ENCODE measurements at places on chromosomes 3 and 15.

DNA sequence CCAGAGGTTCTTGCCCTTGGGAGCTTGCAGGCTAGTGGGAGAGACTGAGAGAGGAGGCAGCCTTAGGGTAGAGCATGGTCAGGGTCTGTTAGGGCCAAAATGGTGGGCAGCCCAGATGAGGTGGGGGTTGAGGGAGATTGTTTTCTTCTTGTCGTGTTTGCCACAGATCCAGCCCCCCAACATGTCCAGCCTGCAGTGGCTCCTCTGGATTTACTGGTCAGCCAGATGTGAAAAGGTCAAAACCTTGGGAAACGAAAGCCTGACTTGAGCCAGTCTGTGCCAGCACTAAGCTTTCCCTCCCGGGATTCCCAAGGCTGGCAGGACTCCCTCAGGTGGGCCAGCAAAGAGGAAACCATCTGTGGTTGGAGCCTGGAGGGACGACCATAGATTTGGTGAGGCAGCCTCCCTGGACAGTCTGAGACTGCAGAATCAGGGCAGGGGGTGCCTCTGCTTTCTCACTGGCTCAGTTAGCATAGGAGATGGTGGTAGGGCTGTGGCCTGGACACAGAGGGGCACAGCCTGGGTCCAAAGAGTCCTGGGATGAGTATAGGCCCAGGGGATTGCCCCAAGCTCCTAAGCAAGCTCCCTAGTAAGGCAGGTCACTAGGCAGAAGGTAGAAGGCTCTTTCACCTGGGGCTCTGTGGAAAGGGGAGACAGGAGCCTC is 51.2 kb upstream of the PRR23C start:
- DNase-seq = no peak

DNA sequence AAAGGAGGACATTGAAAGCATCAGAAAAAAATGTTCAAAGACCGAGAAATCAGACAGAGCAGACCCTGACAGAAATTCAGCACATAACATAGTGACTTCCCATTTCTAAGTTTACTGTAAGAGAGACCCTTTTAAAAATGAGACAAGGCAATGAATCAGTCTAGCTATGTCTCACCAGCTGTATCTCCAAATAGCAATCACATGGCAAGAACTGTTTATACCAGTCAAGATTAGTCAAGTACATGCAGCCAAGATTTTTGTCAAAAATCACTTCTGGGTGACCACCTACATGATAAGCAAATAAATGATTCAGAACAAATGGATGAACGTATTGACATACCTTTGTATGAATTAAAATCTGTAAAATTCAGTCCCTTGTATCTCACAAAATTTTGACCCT is 138.0 kb downstream of the DTWD1 start:
- DNase-seq = no peak

- DNase-seq = no peak
These were observed 81.9 kb downstream of the C3orf38 start for GRCh38 chr3:88231632-88232031.

GRCh38 chr3:75341324-75342067 is 322.6 kb upstream of the FRG2C start:
- no peak for DNase-seq

- no peak for DNase-seq
These were observed 11.6 kb upstream of the TFRC start for GRCh38 chr3:196093317-196094111.

DNA sequence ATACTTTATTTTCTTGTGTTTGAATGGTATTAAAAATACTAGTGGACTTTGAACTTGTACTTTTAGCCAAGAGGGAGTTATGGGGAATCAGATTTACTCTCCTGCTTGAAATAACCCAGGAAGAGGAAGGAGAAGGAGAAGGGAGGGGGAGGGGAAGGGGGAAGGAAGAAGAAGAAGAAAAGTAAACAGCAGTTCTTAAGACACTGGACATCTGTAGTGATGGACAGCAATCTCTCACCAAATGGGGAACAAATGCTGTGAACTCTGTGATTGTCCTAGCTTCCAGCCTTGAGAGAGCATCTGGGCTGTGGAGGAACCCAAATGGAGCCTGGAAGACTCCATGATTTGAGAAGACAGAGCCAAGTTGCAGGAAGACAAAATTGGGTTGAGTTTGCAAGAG is 52.0 kb downstream of the VPS8 start:
- DNase-seq = no peak

GRCh38 chr3:186214670-186215069 is 105.8 kb upstream of the ETV5 start:
- no peak for DNase-seq

- no peak for DNase-seq
These were observed 287.8 kb downstream of the FAM43A start for GRCh38 chr3:194973366-194974000.

- DNase-seq = no peak
These were observed 5.1 kb downstream of the ANP32A start for GRCh38 chr15:68815598-68815997.

- no peak for DNase-seq
These were observed 957.1 kb downstream of the FHIT start for GRCh38 chr3:60294181-60294580.

DNA sequence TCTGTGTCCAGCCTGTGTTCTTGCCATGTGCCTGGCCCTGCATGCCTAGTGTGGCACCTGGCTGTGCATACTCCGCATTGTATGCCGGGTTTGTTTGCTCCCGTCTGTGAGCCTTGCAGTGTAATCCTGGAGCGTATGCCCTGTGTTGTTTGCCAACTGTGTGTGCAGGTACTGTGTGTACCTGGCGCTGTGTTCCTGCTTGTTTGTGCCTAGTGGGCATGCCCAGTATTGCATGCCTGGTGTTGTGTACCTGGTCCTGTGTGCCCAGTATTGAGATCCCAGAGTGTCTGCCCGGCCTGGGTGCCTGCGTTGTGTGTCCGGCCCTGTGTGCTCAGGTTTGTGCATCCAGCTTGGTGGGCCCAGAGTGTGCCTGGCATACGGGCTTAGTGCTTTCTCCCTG is 54.5 kb upstream of the CHRNA7 start:
- DNase-seq = no peak

- DNase-seq = no peak
These were observed 76.3 kb upstream of the ARHGEF3 start for GRCh38 chr3:56878074-56878473.

DNA sequence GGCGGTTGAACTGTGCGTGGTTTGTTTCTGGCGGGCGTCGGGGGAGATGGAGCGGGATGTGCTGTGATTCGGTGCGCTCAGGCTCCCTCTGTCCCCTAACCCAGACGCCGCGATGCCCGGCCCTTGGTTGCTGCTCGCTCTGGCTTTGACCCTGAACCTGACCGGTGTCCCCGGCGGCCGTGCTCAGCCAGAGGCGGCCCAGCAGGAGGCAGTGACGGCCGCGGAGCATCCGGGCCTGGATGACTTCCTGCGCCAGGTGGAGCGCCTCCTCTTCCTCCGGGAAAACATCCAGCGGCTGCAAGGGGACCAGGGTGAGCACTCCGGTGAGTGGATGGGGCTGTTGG is 1.2 kb downstream of the TRH start:
- DNase-seq = no peak

DNA sequence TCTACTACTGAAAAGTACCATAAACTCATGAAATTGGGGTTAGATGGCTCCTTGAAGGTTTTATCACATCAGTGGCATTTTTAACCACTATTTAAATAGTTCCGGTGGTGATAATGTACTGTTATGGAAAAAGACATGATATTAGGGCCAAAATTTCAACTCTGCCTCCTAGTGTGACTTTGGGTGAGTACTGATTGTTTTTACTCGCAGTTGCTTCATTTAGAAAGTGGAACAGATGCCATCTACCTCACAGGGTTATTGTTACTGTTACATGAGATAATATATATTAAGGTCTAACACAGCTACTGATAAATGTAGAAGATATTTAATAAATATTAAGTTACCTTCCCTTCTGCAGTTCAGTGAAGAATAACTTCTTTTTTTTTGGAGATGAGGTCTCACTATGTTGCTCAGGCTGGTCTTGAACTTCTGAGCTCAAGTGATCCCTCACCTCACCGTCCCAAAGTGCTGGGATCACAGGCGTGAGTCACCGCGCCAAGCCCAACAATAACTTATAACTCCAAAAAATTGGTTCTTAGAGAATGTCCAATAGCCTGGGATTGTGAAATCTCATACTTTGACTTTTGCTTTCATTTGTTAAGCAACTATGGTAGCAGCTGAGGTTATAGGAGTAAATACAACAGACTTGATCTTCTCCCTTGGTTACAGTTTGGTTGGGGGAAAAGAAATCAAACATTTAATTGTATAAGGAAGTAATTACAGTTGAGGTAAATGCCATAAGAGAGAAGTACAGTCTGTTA is 48.3 kb downstream of the MEF2A start:
- no peak for DNase-seq

DNA sequence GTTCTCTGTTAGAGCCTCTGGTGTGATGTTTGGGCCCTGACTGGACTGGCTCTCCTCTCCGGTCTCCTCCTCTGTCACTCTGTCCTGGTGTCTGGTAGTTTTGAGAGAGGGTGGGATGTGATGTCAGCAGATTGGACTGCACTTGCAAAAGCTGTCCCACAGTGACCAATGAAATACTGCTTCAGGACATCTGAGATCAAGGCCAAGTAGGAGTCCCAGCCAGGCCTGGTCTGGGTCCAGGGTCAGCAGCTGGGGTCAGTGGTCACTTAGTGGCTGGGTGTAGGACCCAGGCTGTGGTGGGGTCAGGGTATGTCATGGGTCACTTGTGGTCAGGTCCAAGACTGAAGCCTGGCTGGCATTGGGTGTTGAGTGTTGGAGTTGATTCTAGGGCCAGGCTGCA is 20.9 kb downstream of the ALDH1L1 start:
- no peak for DNase-seq

GRCh38 chr3:194328942-194329582 is 22.1 kb downstream of the CPN2 start:
- no peak for DNase-seq

GRCh38 chr3:71537211-71537611 is 46.3 kb downstream of the FOXP1 start:
- no peak for DNase-seq

- no peak for DNase-seq
These were observed 9.1 kb upstream of the MFSD1 start for GRCh38 chr3:158792709-158793108.

- no peak for DNase-seq
These were observed 23.1 kb downstream of the ISG20 start for GRCh38 chr15:88661761-88662556.

GRCh38 chr3:359672-360071 is 163.1 kb downstream of the CHL1 start:
- no peak for DNase-seq

DNA sequence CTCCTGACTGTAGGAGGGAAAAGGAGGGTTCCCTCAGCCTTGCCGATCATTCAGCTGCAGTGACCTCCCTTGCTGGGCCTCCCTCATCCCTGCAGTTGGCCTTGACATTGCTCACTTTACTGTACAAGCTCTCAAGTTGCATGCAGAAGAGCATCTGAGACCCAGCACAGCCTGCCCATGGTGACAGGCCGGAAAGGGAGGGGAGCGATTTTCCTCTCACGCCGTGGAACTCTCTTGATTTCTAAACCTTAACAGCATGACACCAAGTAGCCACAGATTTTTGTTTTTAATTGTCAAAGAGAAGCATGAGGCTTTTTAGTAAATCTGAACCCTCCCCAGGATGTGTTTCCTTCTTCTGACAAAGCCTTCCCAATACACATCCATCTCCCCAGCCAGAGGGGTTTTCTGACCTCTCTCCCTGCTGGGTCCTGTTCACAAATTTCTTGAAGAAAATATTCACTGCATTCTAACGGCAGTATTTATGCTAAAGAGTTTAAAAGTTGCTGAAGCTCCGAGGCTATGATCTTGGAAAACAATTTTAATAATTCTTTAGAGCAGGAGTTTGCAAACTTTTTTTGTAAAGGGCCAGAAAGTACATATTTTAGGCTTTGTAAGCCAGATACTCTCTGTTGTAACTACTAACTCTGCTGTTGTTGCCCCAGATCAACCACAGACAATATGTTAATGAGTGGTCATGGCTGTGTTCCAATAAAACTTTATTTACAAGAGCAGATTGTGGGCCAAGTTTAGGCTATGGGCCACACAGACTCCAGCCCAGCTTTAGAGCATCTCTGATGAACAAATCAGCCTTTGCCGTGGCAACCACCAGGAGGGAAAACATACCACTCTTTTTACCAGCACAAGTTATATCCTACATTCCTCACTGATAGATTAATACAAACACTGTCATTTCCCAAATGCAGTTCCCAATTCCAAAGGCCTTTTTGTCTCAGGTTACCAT is 34.8 kb downstream of the LMCD1 start:
- DNase-seq = no peak

- peak; percentile 12 for DNase-seq
These were observed 29.7 kb upstream of the STRIT1 start for GRCh38 chr3:155323063-155323666.

GRCh38 chr3:173892547-173892946 is 495.0 kb downstream of the NLGN1 start:
- no peak for DNase-seq

GRCh38 chr15:68797191-68797590 is 23.5 kb downstream of the ANP32A start:
- DNase-seq = no peak

GRCh38 chr3:104523136-104523535 is 843.6 kb upstream of the ALCAM start:
- no peak for DNase-seq

DNA sequence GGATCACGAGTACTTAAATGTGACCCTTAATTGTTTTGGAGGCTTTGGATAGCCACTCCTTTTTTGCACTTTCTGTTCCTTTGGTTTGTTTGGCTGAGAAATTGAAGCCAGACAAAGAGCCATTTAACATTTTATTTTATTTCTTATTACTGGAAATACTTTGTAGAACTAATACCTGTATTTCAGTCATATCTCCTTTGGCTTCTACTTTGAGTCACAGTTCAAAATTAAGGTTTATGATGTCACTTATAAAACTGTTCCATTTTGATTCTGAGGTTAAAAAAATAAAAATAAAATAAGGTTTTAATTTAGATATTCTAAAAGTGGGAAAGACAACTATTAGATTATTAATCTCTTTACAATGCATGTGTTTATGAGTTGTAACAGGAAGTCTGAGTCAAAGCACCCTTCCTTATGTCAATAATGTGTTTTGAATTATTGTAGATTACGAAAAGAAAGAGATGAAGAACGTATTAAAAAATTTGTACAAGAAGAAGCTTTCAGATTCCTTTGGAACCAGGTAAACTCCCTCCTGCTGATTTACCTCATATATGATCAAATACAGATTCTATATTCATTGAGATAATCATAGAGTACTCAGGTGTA is 16.9 kb upstream of the NXPE3 start:
- DNase-seq = no peak

DNA sequence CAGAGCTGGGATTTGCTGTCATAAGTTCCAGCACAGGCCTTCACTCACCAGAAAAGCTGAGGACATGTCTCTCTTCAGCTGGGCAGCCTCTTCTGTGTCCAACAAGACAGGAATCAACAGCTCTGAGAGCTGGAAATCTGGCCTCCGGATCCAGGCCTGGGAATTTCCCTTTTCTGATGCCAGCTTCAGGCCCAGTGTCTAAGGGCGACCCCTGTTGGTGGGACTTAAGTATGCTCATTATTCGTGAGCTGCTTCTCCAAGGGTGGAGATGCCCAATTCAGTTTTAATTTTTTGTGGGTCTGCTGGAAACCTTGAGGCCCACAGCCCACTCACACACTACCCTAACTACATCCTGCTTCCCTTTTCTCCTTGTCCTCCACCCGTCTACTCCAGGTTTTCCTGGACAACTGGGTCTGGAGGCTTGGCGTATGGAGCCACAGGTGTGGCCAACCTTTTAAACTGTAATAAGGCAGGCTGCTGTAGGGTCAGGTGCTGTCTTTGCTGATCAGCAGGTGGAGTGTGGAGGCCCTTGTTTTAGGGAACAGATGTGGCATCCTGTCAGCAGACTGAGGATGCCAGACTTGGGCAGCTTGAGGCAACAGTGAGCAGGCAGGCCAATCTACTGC is 2.6 kb upstream of the CEMIP start:
- DNase-seq = peak; percentile 72

Measured in GM19239 (cell line).